ENCODE measurements at places on chromosomes 13 and 19.

- DNase-seq, result no peak
Observed at GRCh38 chr13:73248154-73248553, 189.3 kb downstream of the KLF5 start.

DNA sequence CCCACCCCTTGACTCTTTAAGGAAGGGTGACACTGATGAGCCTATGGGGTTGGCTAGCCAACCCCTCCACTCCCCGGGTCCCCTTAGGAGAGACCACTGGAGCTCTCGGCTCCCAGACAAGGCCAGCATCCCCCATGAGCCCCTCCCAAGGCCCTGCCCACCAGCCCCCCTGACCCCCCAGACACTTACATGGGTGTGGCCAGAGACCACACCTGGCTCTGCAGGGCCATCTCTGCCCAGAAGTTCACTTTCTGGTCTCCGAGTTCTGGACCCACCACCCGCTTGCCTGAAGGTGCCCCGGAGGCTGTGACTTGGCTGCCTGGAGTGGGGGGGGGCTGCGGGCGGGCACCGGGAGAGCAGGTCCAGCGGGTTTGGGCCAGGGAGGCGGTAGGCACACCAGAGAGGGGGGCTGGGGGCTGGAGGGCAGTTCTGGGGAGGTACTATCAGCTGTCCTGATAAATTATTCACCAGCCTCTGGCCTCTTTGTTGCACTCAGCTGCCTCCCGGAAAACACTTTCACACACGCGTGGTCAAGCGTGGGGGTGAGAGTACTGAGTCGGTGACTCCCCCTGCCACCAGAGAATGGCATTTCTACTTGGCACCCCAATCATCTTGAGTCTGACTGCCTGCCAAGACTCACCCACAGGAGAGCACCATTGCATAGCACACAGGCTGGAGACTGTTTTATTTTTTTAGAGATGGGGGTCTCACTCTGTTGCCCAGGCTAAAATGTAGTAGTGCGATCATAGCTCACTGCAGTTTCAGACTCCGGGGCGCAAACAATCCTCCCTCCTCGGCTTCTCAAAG is at the start of gene PALM3:
PALM3 (minus strand) TSS at position 326 of the 807 bp plus-strand sequence; CDS start at position 230, 96 bp downstream.
- no peak for DNase-seq

DNA sequence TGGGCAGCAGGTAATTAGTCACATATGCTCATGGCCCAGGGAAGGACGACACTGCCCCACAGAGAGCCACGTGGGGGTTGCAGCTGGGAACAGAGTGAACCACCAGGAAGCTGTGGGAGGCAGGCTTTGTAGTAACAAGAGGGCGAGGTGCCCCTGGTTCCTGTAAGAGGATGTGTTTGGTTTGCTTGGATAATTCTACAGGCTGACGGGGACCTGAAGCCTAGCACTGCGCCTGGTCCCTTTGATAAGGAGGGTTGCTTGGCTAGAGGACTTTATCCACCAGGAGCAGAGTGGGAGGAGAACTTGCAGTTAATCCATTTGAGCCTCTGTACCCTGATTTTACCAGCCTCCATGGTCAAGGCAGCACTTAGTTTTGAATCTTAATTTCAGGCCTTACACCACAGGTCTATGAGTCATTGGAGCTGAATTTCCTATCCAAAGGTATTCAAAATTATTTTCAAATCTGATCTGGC is 67.4 kb upstream of the CLDN10 start:
- DNase-seq, result no peak

DNA sequence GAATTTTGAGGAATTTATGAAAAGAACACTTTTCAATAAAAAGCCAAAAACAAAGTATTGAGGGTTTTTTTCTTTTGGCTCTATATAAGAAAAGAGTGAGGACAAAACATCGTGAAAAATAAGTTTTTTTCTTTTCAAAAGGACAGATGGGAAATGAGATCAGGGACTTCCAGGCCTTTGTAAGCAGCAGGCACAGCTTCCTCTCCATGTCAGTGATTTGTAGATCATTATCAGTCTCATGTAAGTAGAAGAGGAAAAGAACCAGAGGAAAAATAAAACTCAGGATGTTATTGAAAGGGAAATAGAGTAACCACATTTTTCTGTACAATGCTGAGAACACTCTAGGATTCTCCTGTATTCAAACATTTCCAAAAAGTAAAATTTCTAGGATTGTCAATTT is 29.9 kb downstream of the DOCK9 start:
- DNase-seq, result no peak

DNA sequence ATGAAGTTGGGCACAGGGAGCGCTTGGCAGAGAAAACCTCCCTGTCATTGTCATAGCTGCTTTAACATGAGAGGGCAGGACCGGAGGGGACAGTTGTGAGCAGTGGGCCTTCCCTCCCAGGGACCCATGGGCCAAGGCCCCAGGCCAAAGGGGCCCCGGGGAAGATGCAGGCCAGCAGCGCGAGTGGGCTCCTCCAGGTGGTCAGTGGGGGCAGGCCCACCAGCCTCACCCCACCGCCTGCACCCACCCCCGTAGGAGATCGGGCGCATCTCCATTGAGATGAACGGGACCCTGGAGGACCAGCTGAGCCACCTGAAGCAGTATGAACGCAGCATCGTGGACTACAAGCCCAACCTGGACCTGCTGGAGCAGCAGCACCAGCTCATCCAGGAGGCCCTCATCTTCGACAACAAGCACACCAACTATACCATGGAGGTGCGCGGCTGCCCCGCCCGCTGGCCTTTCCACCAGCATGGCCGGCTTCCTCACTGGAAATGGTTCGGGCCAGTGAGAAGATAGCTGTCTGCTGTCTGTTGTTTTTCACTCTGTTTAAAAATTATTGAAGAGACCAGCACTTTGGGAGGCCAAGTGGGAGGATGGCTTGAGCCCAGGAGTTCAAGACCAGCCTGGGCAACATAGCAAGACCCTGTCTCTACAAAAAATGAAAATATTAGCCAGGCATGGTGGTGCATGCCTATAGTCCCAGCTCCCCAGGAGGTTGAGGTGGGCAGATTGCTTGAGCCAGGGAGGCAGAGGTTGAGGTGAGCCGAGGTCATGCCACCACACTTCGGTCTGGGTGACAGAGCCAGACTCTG is 18.6 kb downstream of the CAPN12 start:
- DNase-seq, result no peak

DNA sequence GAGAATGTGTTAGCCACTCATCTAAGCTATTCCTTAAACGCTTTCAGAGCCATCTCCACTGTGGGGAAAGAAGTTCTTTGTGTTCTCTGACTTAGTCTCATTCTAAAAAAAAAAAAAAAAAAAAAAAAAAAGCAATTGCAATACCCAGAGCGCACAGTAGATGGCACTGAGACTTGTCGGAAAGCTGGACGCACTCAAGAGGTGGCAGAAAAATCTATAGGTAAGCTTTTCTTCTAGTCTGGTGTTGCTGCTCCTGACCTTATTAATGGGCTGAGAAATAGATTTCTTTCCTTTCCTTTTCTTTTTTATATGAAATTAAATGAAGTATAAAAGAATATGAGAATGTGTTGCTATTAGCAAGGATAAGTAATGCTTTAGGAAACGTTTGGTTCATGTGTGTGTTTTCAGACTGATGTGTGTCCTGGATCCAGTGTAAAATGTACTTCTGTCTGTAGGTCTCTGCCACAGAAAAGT is 4.7 kb upstream of the GJB2 start:
- no peak for DNase-seq

- no peak for DNase-seq
Observed at GRCh38 chr13:25286308-25286968, 850 bp downstream of the MTMR6 start.

DNA sequence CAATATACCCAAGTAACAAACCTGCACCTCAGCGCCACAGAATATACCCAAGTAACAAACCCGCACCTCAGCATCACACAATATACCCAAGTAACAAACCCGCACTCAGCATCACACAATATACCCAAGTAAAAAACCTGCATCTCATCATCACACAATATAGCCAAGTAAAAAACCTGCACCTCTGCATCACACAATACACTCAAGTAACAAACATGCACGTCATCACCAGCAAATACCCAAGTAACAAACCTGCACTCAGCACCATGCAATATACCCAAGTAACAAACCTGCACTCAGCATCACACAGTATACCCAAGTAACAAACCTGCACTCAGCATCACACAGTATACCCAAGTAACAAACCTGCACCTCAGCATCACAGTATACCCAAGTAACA is 69.8 kb downstream of the UQCRFS1 start:
- DNase-seq, result no peak

GRCh38 chr13:105452895-105453294 is 1082.6 kb downstream of the EFNB2 start:
- DNase-seq, result no peak

DNA sequence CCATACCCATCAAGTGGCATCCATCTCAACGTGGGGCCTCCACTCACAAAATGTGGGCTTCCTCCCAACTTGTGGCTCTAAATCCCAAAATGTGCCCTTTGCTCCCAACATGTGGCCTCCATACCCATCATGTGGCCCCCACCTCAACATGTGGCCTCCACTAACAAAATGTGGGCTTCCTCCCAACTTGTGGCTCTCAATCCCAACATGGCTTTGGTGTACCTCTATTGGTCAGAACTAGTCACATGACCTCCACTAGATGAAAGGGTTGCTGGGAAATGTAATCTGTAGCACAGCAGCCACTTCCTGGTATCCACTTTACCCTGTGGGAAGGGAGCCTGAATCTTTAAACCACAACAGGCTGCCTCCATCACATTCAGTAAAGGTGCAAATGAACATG is 10.1 kb upstream of the ACER1 start:
- DNase-seq, result no peak

DNA sequence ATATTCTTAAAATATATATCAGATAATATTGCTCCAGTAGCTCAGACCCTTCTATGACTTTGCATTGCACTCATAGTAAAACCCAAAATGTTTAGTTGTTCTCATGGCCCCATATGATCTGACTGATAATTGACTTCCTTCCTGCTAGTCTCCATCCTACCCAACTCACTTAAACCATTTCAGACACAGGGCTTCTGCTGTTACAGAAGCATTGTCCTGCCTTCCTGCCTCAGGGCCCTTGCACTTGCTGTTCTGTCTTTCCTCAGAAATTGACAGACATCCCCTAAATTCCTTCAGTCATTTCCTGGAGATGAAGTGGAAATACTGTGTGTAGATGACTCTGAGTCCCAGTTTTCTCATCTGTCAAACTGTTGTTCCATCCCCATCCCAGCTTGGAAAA is 19.7 kb downstream of the FBXL12 start:
- DNase-seq, result no peak

- DNase-seq, result no peak
Observed at GRCh38 chr13:48431431-48431830, 18.5 kb upstream of the LPAR6 start.
